ENCODE measurements at places on chromosomes 5 and 9.

- no peak for DNase-seq
These were observed 1.6 kb downstream of the BRINP1 start for GRCh38 chr9:119367683-119368075.

DNA sequence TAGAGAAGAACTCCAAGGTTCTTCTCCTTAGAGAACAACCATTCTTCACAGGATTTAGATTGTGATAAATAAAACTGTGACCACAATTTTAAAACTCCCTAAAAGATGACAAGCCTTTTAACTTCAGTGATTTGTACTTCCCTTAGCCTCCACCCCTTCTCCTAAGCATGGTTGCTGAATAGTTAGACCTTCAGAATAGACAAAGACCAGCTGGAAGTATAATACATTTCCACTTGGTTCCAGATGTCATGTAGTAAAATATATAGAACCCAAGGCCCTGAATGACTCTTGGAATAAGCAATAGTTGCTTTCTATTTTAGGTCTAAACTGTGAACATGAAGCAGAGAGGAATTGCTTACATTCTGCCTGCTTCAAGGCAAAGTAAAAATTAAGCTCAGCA lies 208.7 kb downstream of the ARRDC3 start:
- DNase-seq: no peak

DNA sequence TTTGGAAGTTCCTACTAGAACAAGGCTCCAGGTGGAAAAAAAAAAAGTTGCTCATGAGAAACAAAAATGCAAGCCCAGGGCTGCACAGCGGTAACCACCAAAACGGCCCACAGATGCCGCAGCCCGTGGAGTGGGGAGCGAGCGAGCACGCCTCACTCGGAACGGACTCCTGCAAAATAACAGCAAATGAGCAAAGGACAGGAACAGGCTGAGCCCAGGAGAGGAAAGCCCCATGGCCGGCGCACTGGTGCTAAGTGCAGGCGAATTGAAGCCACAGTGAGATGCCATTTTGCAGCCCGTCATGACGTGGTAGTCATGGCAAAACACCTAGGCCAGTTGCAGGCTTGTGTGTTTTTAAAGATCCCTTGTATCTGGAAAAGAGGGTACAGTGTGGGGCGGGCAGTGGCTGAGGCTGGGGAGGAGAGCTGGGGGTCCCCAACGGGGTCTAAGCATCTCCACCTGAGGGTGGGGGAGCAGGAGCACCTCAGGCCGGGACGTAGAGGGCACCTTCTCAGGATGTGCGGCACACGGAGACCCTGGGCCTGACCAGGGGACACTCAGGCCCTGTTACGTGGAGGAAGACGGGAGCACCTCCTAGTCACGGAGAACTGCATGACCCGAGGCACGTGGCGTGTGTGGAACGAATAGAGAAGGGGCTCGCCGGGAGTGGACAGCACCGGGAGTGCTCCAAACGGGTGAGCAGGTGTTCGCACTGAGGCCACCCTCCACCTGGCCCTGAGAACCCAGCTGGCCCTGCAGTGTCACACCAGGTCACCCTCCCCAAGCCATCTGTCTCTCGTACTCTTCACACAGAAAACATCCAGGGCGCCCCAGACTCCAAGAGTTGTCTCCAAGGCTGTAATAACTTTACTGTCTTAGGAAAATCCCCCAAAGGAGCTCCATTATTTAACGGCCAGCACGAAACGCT lies 10.7 kb downstream of the GRM6 start:
- DNase-seq: no peak

- no peak for DNase-seq
These were observed 129.9 kb downstream of the TLE4 start for GRCh38 chr9:79701651-79702050.

- no peak for DNase-seq
These were observed 60.1 kb downstream of the FBN2 start for GRCh38 chr5:128477944-128478343.

DNA sequence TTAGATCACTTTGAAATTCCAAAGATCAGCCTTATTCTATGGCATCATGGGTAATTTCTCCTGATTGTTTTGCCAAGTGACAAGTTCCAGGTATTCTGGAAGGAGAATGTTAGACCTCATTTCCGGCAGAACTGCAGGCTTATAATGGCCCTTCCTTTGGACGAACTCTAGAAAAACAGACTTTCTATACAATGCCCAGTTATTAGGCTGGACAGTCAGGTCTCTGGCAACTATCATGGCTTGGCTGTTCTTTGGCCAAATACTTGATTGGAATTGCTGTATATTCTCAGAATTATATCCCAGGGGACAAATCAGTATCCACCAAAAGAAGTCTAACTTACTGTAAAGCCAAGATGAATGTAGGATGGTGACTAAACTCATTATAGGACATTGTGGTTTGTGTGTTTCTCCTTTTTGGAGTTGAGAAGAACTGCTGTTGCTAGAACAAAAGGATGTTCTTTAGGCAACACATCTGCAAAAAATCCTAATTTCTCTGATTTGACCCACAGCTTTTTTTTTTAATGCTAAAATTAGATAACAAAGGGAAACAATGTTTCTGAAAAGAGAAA lies 69.0 kb downstream of the ADAMTSL1 start:
- no peak for DNase-seq

DNA sequence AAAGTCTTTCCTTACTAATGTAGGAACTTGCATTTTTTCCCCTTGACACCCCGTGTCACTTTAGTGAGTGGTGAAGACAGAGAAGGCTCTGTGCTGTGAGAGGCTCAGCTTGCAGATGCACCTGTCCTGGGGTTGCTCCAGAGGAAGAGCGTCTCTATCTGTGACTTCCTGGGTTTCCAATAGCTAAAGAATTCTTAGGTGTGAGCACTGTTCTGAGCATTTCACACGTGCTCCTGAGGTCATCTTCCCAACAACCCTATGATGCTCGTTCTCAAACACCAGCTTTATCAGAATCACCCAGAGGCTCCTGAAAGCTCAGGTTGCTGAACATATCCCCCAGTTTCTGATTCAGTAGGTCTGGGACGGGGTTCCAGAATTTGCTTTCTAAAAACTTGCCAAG lies 6.4 kb upstream of the CTSV start:
- no peak for DNase-seq

DNA sequence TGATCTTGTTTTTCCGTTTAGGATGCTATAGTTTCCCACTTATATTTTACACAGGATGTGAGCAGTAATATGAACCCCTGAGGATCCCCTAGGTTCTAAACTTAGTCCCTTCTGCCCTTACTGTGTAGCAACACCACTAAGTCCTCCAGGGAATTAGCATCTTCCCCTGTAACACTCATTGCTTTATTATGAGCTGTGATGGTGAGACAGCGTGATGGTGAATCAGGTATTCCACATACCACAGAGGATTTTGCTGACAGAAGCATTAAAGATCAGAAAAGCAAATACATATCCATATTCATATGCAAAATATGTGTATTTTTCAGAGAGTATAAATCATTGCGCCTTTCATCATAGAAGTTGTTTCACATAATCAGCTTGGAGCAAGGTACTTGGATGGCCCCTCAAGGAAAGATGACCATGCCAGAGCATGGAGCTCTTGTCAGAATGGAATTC lies 317.0 kb downstream of the ICE1 start:
- no peak for DNase-seq

GRCh38 chr5:149203921-149204441 lies 62.7 kb downstream of the ABLIM3 start:
- DNase-seq: no peak

Measured in SK-N-MC (cell line).